A673 (cell line): ENCODE measurements at places on chromosomes 2 and 18. TPM values are rescaled to one million over a fixed set of nuclear protein-coding genes. Genes with fewer than 3 reads are reported as not detected.

- DNase-seq, result peak; percentile 22
These were observed 38.3 kb upstream of the RALBP1 start for GRCh38 chr18:9437021-9437437.

DNA sequence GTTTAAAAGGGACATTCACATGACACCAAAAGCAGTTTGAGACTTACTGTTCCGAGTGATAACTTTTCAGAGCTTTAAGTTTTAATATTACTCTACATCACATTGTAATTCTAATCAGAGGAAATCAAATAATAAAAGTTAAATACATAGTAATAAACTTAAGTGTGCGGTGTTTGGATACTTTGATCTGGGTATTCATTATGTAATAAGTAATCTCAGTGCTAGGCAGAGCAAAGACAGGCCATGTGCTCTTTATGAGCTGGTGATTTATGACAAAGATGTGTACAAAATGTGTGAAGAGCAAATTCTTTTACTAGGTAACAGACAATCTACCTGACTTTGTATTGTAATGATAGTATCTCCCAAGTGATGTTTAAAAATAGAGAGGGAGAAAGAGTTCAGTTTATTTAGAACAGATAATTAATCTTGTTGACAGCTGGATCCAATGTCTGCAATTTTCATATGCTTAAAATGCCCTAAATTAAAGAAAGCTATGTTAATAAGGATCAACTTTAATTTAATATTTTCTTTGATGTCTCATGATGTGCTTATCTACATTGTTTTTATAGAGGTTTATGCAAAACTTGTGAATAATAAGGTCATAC, 4.4 kb downstream of the CFAP221 start:
- no peak for DNase-seq

GRCh38 chr2:3770724-3771415, 67.5 kb downstream of the DCDC2C start:
- no peak for DNase-seq

DNA sequence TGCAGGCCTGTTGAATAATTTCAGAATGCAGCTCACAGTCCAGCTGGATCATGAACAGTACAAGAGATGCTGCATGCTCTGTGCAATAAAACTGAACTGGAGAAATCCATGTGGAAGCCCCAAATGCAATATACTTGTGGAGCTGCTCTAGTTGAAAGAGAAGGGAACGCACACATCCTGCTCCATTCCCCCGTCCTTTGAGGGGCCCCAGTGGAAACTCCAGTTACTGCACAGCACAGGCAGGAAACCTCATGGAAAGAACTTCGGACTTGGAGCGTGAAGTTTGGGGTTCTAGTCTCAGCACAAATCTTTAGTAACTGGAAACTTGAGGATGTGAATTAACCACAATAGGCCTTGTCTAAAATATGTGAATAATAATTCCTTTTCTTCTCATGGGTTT, 73.2 kb downstream of the PLA2R1 start:
- no peak for DNase-seq

Gene CCDC150
- total RNA-seq, result 28.0 and 38.0 TPM in 2 replicates

Gene C2orf66
- total RNA-seq, result 0.28 TPM in 1 of 2 replicates, not detected in the other

Gene PRR30
- not detected in 2 replicates for total RNA-seq

GRCh38 chr18:58784601-58785137, 80.0 kb upstream of the ZNF532 start:
- no peak for DNase-seq

GRCh38 chr2:177691177-177691576, 298.6 kb downstream of the AGPS start:
- DNase-seq, result no peak

DNA sequence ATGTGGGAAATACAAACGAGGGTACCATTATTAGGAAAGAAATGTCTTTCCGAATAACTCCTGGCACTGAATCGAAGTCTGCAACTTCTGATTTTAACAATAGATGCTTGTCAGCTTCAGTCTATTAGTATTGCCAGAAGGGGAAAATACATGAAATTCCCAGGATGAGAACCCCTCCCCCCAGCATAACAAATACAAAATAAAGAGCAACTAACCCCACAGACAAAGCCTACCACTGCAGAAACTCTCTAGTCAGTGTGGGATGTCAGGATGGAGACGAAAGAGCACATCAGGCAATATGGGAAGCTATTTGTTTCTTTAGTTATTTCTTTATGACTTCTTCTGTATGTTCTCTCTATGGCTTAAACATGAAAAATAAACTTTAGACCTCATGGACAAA, 365.0 kb upstream of the CDH2 start:
- no peak for DNase-seq

GRCh38 chr2:119641562-119642258, 37.3 kb upstream of the TMEM177 start:
- peak; percentile 81 for DNase-seq

DNA sequence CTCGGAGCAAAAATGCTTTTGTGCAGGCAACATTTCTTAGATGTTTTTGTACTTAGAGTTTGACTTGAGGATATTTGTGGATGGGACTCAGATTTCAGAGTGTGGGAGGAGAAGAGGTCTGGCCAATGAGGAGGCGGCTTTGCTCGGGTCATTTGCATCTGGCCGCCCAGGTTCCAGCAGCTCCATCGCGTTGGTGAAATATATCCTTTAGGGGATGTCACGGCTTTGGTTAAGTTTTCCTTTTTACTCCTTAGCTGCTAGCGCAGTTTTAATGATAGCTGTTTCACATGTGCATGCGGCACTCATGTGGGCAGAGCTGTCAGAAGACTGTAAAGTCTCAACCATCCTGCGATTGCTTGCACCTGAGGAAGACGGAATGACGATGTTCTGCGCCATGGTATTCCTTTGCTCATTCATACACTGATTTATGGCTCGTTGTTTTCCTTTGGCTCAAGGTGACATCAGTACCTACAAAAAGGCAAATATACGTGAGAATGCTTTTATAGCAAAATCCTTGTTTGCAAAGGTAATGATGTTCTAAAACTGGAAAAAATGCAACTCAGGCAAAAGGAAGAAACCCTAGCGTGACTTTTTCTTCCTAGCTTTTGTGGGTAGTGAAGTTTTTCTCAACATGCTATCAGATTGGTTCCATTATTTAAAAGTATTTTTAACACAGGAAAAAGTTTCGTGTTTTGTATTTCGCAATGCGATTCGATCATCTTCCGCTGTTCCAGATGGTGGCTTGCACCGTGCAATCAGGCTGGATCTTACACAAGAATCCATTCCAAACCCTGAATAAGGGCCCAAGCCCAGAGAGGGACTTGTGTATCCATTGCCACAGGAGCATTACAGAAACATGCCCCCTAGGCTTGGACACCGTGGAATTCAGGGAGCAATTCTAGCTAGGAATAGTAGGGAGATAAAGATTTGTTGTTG, 70.5 kb upstream of the ZNF516 start:
- peak; percentile 94 for DNase-seq

Gene ARHGAP25
- total RNA-seq, result 5.4 and 6.2 TPM in 2 replicates
